Activated T-helper 1 cell treated with anti-CD3 and anti-CD28 coated beads, Interleukin-12 subunit alpha, Interleukin-12 subunit beta, Interleukin-2, Interleukin-4 antibody, amounts not matched to agents 30 ng/mL and 10 ng/mL and 1 ng/mL, durations not matched to agents 14 hours and 24 hours and 36 hours (primary cell): ENCODE measurements at places on chromosomes 7 and 10.

GRCh38 chr10:19918794-19919193, 102.6 kb downstream of the PLXDC2 start:
- DNase-seq, result no peak

GRCh38 chr7:158054611-158055010, 533.0 kb downstream of the PTPRN2 start:
- no peak for DNase-seq

DNA sequence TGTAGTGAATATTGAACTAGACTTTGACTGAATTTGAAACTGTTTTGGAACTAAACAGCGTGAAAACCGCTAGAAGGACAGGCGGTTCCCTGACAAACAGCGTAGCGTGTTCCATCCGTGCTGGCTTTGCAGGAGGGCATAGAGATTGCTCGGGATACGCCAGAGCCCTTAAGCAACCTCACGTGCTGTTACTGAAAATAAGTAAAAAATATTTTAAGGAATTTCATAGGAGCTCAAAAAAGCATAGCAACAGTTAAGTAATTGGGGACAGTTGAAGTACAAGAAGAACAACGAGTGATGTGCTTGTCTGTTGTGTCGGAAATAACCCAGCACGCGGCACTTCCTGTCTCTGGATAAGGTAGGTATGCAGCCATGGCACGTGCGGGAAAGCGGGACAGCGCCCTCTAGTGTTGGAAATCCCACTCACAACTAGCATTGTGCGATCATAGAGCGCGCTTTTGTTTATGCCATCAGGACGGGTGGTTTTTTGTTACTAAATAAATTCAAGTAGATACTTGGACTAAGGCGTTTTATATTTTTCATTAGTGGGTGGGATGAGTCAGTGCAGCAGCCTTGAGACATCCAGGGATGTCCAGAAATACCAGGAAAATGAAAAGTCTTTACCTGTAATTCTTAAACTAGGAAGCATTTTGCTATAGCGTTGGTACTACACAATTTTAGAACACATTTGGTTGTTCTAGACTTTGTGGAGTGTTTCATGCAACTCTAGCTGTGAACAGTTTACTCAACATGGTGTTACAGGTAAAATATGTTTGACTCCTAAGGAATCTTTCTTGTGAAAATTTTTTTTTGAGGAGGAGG, 50.4 kb downstream of the DNAJB6 start:
- peak; percentile 78 for DNase-seq

GRCh38 chr7:18210377-18210776, 182.7 kb upstream of the PRPS1L1 start:
- DNase-seq, result no peak

DNA sequence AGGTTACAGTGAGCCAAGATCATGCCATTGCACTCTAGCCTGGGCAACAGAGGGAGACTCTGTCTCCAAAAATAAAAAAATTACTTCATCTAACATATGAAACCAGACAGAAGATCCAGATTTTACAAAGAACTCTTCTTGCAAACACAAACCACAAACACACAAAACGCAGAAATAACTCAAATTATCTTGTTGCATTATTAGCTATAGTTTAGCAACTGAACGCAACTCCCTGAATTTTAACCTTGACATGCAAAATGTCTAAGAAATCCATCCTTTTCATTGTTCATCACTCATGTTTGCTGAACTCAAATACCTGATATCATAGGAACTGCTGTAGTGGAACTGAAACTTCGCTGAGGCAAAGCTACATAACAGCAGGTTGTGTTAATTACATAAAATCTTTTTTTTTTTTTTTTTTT, 64.1 kb downstream of the MICU1 start:
- no peak for DNase-seq

DNA sequence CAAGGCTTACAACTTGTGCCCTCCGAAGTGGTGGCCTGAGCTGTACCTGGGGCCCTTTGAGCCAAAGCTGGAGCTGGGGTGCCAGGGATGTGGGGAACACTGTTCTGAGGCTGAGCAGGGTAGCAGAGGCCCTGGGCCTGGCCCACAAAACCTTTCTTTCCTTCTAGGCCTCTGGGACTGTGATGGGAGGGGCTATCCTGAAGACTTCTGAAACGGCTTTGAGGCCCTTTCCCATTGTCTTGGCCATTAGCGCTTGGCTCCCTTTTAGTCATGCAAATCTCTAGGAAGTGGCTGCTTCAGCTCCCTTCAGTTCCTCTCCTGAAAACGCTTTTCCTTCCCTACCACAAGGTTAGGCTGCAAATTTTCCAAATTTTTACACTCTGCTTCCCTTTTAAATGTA, 16.8 kb upstream of the CRYGN start:
- DNase-seq, result no peak

- no peak for DNase-seq
Measured at GRCh38 chr7:81802251-81802650, 32.4 kb upstream of the HGF start.

- DNase-seq, result no peak
Measured at GRCh38 chr7:36216063-36216684, 63.1 kb downstream of the EEPD1 start.

DNA sequence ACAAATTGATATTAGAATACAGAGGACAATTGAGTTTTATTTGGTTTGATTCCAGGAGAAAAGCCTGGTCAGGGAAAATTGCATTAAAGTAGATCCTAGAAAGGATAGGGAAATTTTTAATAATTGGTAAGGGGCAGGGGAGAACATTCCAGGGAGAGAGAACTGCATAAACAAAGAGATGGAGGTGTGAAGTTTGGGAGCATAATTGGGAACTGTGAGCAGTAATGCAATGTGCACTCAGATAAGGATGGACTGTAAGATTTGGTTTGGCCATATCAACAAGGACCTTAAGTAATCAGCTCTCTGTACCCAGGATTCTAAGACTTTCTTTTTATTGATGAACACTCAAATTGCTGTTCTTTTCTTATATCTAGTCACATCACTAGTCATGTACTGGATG, 41.4 kb downstream of the ZMYND11 start:
- no peak for DNase-seq

GRCh38 chr7:121431389-121431995, 35.4 kb upstream of the FAM3C start:
- no peak for DNase-seq

- no peak for DNase-seq
Measured at GRCh38 chr7:135645296-135645904, 16.9 kb upstream of the STMP1 start.

- DNase-seq, result no peak
Measured at GRCh38 chr7:70210936-70211310, 612.6 kb downstream of the AUTS2 start.

DNA sequence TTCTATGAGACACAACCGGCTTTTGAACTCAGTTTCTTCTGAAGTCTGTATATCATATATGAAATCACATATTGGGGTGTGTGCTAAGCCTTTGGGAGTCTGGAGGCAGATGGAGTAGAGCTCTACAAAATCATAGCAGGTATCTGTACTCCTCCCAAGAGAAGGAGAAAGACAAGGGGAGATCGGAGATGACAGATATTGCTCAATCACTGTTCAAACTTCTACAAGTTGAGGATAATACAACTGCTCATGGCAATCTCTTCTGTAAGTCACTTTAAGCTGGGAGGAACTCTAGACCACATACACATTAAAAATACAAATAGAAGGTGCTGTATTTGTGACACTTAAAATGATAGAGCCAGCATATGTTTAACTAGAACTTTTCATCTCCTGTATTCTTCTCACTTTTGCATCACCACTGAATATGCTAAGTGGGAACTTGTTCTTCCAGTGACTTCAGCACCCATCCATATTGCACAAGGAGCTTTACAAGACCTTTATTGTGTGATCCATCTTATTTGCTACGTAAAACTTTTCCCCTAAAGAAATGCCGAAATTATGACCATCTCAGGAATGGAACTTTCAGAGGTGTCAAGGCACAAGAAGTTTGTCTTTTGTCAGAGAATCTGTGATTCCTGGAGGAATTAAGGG, 381.4 kb downstream of the PHTF2 start:
- DNase-seq, result no peak

DNA sequence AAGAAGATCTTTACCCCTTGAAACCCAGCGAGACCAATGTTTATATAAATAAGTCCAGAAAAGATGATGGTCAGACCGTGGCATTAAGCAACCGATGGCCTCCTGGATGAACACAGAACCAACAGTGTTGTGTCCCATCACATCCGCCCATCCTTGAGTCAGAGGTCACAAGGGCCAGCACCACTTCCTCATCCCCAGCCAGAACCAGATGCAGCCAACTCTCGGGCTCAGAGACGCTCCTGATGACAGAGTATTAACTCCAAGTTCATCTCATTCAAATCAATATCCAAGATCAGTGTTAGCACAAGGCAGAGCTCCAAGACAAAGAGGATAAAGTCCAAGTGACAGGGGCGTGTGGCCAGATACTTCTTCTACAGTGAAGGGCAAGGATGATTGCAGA, 63.5 kb downstream of the FAM53B start:
- no peak for DNase-seq

DNA sequence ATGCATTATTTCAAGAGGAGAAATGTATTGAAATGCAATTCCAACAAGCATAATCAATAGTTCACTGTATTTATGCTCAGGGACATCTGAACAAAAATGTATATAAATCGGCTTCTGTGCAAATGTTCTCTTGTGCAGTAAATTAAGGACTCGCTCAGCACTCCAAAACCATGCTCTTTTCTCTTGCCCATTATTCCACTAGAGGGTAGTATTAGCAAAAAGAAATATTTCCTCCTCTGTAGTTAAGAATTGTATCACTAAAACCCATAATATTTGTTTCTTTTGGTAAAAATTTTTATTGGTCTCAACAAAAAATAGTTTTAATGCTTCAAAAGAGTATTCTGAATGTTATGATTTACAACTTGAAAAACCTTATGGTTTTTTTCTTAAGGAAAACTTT, 803.1 kb downstream of the PCDH15 start:
- no peak for DNase-seq

DNA sequence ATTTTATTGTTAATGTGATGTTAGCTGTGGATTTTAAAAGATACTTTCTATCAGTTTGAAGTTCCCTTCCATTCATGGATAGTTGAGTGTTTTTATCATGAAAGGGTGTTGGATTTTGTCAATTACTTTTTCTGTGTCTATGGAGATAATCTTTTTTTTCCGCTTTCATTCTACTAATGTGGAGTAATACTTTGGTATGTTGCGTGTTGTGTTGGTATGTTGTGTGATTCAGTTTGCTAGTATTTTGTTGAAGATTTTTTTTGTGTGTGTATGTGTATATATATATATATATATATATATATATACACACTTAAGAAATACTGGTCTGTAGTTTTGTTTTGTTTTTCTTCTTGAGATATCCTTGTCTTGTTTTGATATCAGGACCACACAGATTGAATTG, 100.3 kb downstream of the CCSER2 start:
- DNase-seq, result no peak

DNA sequence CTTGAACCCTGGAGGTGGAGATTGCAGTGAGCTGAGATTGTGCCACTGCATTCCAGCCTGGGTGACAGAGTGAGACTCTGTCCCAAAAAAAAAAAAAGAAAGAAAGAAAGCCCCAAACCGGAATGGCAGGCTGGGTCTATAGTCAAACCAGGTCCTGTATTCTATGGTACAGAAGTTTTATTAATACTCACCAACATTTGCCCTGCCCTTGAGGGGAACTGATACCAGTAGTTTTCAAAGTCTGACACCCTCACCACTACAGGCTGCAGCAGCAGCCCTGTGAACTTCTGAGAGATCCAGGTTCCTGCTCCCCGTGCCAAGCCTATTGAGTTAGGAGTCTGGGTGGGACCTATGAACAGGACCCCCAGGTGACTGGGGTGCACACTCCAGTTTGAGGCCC, 80.6 kb downstream of the RGS10 start:
- DNase-seq, result no peak

DNA sequence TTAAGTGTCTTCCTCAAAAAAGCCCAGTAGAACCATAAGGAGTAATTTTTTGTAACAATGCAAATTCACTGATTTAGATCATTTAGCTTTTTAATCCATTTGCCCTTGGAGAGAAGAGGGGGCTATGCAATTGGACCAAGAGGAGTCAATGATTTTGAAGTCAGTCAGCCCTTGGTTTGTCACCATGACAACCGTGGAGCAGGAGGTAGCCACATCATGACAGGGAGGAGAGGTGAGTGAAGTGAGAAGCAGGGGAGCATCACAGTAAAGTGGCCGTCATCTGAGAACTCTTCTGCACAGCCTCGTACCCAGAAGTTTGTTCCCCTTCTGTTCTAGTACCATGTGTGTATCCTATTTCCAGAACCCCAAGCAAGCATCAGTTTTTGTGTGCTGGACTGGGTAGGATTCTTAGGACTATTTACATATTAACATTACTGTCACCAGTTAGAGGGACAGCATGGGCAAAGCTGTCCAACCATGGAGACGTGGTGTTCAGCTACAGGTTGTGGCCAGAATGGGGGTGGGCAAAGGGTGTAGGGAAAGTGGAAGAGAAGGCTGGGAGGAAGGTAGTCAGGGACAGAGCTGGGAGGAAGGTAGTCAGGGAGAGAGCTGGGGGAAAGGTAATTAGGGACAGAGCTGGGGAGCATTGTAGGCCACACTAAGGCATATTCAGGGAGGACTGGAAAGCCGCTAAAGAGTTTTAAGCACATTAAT, 13.1 kb downstream of the UBE3C start:
- DNase-seq, result no peak

GRCh38 chr7:1850976-1851571, 181.0 kb downstream of the ELFN1 start:
- no peak for DNase-seq

GRCh38 chr7:137169282-137169698, 174.2 kb downstream of the PTN start:
- DNase-seq, result no peak

- DNase-seq, result no peak
Measured at GRCh38 chr7:96989241-96989858, 16.0 kb upstream of the DLX6 start.

DNA sequence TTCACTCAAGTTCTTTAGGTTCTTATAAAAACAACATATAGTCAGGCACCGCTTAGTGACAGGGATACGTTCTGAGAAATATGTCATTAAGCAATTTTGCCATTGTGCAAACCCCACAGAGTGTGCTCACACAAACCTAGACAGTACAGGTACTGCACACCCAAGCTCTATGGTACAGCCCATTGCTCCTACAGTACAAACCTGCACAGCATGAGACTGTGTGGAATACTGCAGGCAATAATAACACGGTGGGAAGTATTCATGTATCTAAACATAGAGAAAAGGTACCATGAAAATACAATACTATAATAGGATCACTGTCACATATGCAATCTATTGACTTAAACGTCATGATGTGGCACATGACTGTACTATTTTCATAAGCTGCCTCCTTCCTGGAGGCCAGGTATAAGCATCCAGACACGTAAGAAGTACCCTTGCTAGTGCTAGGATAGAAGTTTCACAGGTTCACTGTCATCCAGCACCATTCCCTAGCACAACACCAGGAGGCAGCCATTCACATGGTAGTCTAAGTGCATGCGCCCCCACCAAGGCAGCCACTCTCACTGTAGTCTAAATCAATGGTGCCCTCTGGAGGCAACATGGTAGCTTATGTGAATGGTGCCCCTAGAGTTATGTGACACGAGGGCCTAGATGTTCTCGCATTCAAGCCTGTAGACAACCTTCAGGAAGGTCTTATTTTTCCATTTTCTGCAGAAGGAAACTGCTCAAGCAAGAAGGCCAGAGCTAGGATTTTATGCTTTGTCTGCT, 98.5 kb downstream of the ARHGAP22 start:
- DNase-seq, result no peak

GRCh38 chr10:61730671-61731070, 67.9 kb downstream of the CABCOCO1 start:
- DNase-seq, result no peak
